Activated CD8-positive, alpha-beta T cell treated with anti-CD3 and anti-CD28 coated beads, Interleukin-2, amount 10 ng/mL, durations not matched to agents 7 days and 5 days (primary cell): ENCODE measurements at places on chromosomes 4 and X. TPM values are rescaled to one million over a fixed set of nuclear protein-coding genes. Genes with fewer than 3 reads are reported as not detected.
A peak's percentile ranks its signal among the peaks of the same experiment; 100 is the strongest.

CFAP99 gene
- not detected for total RNA-seq

FABP2 gene
- not detected for total RNA-seq

CT55 gene
- not detected for total RNA-seq

PLAC8 gene
- 193 TPM for total RNA-seq

ENPP6 gene
- total RNA-seq = 0.18 TPM

NSG1 gene
- 17.8 TPM for total RNA-seq

HTN3 gene
- not detected for total RNA-seq

- H3K36me3 ChIP-seq = no peaks in the 10 kb centered on the region
- peak overlapping the region; percentile 87 for H3K27ac ChIP-seq
Observed at GRCh38 chrX:110317061-110317819, 645 bp downstream of the AMMECR1 start.

DNA sequence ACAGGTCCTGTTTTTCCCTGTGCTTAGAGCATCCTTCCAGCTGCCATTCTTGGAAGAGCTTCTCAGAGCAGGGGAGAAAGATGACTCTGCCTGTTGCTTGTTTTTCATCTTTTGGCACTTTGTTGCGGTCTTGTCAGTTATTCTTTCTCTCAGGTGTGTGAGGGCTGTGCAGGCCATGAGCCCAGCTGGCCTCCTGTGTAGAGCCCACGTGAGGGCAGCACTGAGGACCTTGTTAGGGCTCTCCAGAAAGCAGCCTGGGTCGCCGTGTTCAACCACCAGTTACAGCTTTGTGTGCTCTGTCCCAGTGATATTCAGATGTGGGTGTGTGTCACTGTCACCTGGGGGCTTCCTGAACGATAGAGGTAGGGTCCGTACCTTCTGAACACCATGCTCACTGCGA, 52.8 kb downstream of the NOP14 start:
- peaks cover 74% of the 10 kb centered on the region for H3K36me3 ChIP-seq
- no peak overlapping the region for H3K4me3 ChIP-seq
- H3K4me1 ChIP-seq = peaks cover 41% of the 10 kb centered on the region
- no peak for DNase-seq

GRCh38 chrX:7127056-7127455, 20.5 kb upstream of the STS start:
- H3K4me3 ChIP-seq = no peak overlapping the region
- no peak for DNase-seq
- peaks cover 11% of the 10 kb centered on the region for H3K36me3 ChIP-seq
- H3K27ac ChIP-seq = no peak overlapping the region
- H3K27me3 ChIP-seq = no peaks in the 10 kb centered on the region

- no peaks in the 10 kb centered on the region for H3K36me3 ChIP-seq
- H3K27ac ChIP-seq = no peak overlapping the region
- H3K27me3 ChIP-seq = no peaks in the 10 kb centered on the region
- no peak overlapping the region for H3K4me3 ChIP-seq
- DNase-seq = no peak
Observed at GRCh38 chrX:123036401-123036800, 147.7 kb upstream of the GRIA3 start.

GRCh38 chr4:139567159-139567870, 11.3 kb upstream of the SETD7 start:
- no peaks in the 10 kb centered on the region for H3K4me1 ChIP-seq
- H3K27ac ChIP-seq = no peak overlapping the region
- peaks cover 8% of the 10 kb centered on the region for H3K27me3 ChIP-seq
- no peak overlapping the region for H3K4me3 ChIP-seq
- no peaks in the 10 kb centered on the region for H3K36me3 ChIP-seq

- no peak overlapping the region for H3K4me3 ChIP-seq
- H3K27me3 ChIP-seq = no peaks in the 10 kb centered on the region
- no peak for DNase-seq
- H3K36me3 ChIP-seq = peaks cover 52% of the 10 kb centered on the region
- H3K27ac ChIP-seq = no peak overlapping the region
Observed at GRCh38 chrX:1417921-1418771, 26.2 kb upstream of the SLC25A6 start.

DNA sequence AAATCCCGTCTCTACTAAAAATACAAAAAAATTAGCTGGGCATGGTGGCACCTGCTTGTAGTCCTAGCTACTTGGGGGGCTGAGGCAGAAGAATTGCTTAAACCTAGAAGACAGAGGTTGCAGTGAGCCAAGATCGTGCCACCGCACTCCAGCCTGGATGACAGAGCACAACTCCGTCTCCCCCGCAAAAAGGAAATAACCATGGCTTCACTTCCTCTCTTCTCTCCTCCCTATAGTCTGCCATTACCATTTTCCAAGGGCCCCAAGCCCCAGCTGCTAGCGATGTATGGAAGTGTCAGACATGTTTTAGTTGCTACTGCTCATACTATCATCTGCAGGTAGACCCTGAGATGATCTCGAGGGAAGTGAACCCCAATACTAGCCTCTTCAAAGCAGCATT, 177.3 kb upstream of the FAM9B start:
- no peak overlapping the region for H3K4me3 ChIP-seq
- no peaks in the 10 kb centered on the region for H3K36me3 ChIP-seq
- no peak overlapping the region for H3K27ac ChIP-seq
- no peak for DNase-seq
- peaks cover 3% of the 10 kb centered on the region for H3K4me1 ChIP-seq

DNA sequence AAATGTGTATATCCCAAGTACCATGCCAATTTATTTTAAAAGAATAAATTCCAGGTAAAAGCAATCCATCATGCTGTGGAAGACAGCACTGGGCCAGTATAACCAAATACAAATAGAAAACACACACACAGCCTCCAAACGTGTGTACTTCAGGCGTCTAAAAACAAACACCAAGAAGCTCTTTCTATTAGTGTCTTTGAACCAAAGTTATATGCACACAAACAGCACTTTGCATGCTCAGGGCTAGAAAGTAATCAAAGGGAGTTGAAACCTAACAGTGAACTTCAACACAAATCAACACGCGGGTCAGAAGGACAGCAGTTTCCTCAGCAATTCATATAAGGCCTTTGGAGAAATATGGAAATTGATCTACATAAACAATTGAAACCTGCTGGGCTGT, 15.4 kb downstream of the GASK1B start:
- H3K4me1 ChIP-seq = no peaks in the 10 kb centered on the region
- H3K27me3 ChIP-seq = peaks cover 3% of the 10 kb centered on the region
- no peak overlapping the region for H3K27ac ChIP-seq
- H3K4me3 ChIP-seq = no peak overlapping the region

GRCh38 chr4:159015841-159016240, 87.0 kb upstream of the RAPGEF2 start:
- no peaks in the 10 kb centered on the region for H3K27me3 ChIP-seq
- no peaks in the 10 kb centered on the region for H3K4me1 ChIP-seq
- H3K4me3 ChIP-seq = no peak overlapping the region
- no peak for DNase-seq

GRCh38 chr4:143338313-143338712, 1.6 kb downstream of the GAB1 start:
- no peak overlapping the region for H3K27ac ChIP-seq
- H3K36me3 ChIP-seq = no peaks in the 10 kb centered on the region
- peaks cover 51% of the 10 kb centered on the region for H3K27me3 ChIP-seq

DNA sequence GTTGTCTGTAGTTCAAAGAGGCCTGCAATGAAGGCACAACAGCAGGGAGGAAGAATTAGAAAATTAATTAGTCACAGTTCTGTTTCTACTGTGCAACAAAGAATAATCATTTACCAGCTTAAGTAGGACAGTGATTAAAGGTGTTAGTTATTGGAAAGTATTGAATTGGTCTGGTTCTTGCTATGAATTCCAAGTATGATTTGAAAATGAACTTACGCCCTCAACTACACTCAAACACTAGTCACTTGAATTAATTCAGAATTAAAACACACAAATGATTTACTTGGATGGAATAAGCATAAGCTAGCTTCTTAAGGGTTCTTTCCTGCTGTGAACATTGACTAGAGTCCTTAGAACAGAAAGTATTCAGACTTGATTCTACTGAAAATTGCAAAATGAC, 69.9 kb upstream of the EXOC1L start:
- DNase-seq = no peak
- no peaks in the 10 kb centered on the region for H3K36me3 ChIP-seq
- H3K4me3 ChIP-seq = no peak overlapping the region
- H3K27ac ChIP-seq = no peak overlapping the region
- H3K27me3 ChIP-seq = peaks cover 4% of the 10 kb centered on the region
- H3K4me1 ChIP-seq = no peaks in the 10 kb centered on the region

DNA sequence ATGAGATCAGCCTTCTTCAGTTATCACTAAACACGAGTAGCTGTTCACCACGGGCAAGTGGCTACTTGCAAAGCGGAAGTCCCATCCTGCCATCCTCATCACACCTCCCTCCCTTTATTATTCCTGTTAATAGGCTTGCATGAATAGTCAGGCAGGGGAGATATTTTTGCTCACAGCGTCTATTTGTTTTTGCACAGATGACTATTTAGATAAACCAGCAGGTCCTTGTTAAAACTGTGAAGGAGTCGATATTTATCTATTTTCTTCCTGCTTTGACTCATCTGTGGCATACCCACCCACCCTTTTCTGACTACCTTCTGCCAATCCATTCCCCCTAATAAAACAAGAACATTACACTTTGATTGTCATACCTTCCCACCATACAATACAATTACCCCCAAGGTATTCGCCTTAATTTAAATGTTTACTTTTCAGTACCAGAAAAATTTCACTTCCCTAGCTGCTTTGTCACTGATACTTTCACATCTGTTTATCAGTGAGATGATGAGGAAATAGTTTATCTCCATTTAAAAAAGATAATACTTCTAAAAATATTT, 96.6 kb upstream of the BANK1 start:
- H3K4me1 ChIP-seq = no peaks in the 10 kb centered on the region
- H3K27me3 ChIP-seq = peaks cover 19% of the 10 kb centered on the region
- no peak overlapping the region for H3K27ac ChIP-seq
- H3K36me3 ChIP-seq = no peaks in the 10 kb centered on the region
- DNase-seq = no peak

DNA sequence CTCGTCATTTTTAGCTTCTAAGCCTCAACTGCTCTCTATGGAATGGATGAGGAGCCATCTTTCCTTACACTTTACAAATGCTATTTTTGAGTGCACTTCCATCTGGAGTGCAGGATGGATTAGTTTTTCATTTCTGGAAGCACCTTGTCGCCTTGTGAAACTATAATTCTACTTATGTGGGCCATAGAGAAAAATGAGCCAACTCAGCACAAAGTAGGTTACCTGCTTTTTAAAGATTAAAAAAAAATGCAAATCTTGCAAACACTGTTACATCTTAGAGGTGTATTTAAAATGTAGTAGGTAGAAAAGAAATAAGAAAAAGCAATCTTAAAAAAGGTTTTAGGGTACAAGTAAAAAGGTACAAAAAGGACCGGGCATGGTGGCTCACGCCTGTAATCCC, 10.9 kb downstream of the BOD1L1 start:
- no peak overlapping the region for H3K4me3 ChIP-seq
- DNase-seq = no peak
- no peaks in the 10 kb centered on the region for H3K27me3 ChIP-seq
- H3K27ac ChIP-seq = no peak overlapping the region
